ENCODE measurements at places on chromosomes 12 and 14.

DNA sequence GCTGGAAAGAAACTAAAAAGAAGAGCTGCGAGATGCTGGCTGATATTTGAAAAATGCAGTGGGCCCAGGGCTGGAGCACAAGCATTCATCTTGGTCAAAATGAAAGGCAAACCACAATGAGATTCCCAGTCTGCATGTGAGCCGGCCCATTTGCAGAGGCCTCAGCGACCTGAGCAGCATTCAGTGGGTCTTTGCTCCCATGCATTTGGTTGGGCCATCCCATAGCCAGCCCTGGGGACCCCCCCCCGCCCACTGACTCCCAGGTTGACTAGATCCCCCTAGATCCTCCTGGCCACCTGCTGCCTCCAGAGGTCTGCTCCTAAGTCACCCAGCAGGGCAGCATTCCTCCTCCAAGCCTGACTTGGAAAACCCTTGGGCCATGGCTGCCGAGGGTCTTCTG lies 59.8 kb downstream of the PRMT8 start:
- no peak overlapping the region for H3K27ac ChIP-seq
- H3K27me3 ChIP-seq: peaks cover 41% of the 10 kb centered on the region
- peak; percentile 8 for DNase-seq
- no peaks in the 10 kb centered on the region for H3K36me3 ChIP-seq

GRCh38 chr12:111570084-111570961 lies 28.8 kb downstream of the ATXN2 start:
- peaks cover 15% of the 10 kb centered on the region for H3K4me1 ChIP-seq
- H3K27ac ChIP-seq: no peak overlapping the region
- no peaks in the 10 kb centered on the region for H3K27me3 ChIP-seq
- H3K36me3 ChIP-seq: no peaks in the 10 kb centered on the region
- DNase-seq: no peak
- no peak overlapping the region for H3K4me3 ChIP-seq

DNA sequence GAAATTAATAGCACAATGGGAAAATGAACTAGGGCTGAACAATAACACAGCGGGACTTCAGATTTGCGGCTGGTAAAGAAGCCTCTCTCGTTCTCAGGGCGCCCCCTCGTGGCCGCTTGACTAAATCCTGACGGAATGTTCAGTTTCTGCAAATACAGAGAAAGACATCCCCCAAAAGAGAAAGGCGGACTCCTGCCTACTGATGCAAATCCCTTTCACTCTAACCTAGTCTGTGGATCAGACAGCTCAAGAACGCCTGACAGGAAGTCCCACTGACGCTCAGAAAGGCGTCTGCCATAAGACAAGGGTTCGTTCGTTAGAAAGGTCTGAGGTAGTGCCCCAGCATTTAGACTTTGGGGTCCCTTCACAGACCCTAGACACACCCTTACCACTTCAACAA lies 2.5 kb downstream of the NUAK1 start:
- H3K36me3 ChIP-seq: no peaks in the 10 kb centered on the region
- peaks cover 45% of the 10 kb centered on the region for H3K4me1 ChIP-seq
- peak overlapping the region; percentile 62 for H3K27ac ChIP-seq

GRCh38 chr12:33322519-33322918 lies 117.1 kb downstream of the SYT10 start:
- H3K36me3 ChIP-seq: no peaks in the 10 kb centered on the region
- no peak overlapping the region for H3K4me3 ChIP-seq
- H3K27ac ChIP-seq: no peak overlapping the region
- peaks cover 5% of the 10 kb centered on the region for H3K4me1 ChIP-seq

DNA sequence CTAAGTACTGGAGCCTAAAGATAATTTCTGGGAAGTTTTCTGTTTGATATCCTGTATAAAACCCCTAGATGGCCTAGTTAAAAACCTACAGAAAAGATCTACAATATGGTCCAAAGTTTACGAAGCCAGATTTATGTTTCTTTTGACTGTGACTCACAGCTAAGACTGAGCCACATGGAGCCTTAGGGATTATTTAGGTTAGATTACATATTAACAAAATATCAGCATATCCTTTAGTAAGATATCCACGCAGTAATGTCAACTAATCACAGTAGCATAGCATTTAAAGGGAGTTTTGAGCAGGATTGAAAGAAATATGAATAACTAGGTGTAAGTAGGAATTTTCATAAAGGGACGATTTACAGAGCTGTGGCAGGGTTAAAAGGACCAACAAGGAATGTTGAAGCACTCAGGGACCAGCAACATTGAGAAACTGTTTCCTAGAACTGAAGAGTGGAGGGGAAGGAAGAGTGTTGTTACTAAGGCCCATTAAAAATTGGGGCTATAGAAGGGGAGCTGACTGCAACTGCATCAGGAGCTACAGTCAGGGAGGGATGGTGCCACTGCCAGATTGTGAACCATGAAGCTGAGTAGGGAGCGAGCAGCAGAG lies 155.5 kb downstream of the DACT1 start:
- no peaks in the 10 kb centered on the region for H3K4me1 ChIP-seq
- H3K36me3 ChIP-seq: no peaks in the 10 kb centered on the region
- no peak overlapping the region for H3K4me3 ChIP-seq
- no peak for DNase-seq
- H3K27me3 ChIP-seq: no peaks in the 10 kb centered on the region

GRCh38 chr12:9037431-9037830 lies 48.1 kb downstream of the KLRG1 start:
- H3K27me3 ChIP-seq: peaks cover 2% of the 10 kb centered on the region
- H3K4me1 ChIP-seq: peaks cover 12% of the 10 kb centered on the region
- DNase-seq: no peak
- H3K27ac ChIP-seq: no peak overlapping the region
- no peaks in the 10 kb centered on the region for H3K36me3 ChIP-seq

DNA sequence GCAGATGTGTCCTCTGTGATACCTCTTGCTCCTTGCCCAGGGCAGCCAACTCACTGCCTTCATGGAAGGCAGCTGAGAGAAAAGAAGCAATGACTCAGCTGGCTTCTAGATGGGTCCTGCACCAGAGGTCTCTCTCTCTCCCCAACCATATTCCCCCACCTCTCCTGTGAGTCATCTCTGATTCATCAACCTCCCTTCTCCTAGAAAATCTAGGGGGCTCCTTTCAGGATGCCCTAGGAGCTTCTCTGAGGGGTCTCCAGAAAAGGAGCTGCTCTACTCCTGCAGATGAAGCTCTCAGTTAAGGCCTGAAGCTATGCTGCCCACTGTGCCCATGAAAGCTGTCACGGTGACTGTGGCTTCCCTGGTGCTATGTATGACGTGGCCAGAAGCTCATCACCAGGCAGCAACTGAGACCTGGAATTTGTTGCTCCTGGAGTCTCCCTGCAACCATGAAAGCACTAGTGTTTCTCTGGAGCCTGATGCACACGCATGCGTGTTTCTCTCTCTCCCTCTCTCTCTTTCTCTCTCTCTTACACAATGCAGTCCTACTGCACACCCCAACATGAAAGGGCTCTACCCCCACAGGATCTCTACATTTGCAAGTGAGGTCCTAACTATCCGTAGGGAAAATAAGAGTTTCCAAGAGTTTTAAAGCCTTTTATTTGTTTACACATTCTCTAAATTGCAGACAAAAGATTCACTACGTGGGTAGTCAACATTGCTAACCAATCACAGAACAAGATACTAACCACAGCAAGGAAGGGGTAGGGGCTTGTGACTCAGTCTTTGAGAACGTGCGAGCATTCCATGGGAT lies 285.3 kb downstream of the DPF3 start:
- no peaks in the 10 kb centered on the region for H3K4me1 ChIP-seq
- H3K4me3 ChIP-seq: no peak overlapping the region
- H3K27me3 ChIP-seq: peaks cover 28% of the 10 kb centered on the region
- H3K36me3 ChIP-seq: no peaks in the 10 kb centered on the region
- DNase-seq: no peak
- peak overlapping the region; percentile 29 for H3K27ac ChIP-seq

DNA sequence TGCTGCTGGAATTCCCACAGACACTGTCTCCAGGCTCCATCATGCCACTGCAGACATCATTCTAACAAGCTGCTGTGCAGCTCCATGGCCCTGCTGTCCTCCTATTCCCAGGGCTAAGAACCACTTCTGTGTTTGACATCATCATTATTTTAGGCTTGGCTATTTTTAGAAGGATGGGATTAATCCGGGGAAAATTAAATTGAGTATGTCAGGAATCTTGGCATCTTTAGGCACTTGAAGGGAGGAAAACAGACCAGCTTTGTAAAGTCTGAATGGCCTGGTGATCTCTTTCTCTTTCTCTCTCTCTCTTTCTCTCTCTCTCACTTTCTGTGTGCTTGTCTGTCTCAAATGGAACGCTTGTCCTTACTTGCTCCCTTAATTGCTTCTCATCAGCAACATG lies 568.3 kb upstream of the FLRT2 start:
- peaks cover 6% of the 10 kb centered on the region for H3K27me3 ChIP-seq
- H3K4me1 ChIP-seq: peaks cover 2% of the 10 kb centered on the region
- DNase-seq: no peak
- no peak overlapping the region for H3K27ac ChIP-seq
